Stimulated activated CD8-positive, alpha-beta memory T cell treated with anti-CD3 and anti-CD28 coated beads, Interleukin-15, amount 100 ng/mL, for 24 hours (primary cell): ENCODE measurements at places on chromosomes 3 and 15.

GRCh38 chr3:24242012-24242698 is 252.5 kb downstream of the THRB start:
- no peak for DNase-seq

DNA sequence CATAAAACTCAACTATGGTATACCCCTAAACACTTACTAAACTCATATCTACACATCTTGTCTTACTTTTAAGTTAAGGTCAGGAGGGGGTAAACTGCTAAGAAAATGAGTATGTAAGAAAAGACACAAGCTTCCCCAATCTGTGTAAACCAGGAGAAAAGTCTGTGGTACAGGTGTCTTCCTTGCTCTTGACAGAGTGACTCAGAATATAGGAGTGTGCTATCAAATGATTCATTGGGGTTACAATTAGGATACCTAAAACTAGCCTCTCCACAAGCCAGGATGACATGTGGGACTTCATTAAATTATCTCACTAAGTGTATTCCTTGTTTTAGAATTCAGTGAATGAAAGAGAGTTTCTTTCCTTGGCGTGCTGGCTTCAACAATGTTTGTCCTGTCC is 274.8 kb downstream of the BBX start:
- no peak for DNase-seq

- no peak for DNase-seq
Observed at GRCh38 chr3:18529631-18530030, 104.5 kb upstream of the SATB1 start.

DNA sequence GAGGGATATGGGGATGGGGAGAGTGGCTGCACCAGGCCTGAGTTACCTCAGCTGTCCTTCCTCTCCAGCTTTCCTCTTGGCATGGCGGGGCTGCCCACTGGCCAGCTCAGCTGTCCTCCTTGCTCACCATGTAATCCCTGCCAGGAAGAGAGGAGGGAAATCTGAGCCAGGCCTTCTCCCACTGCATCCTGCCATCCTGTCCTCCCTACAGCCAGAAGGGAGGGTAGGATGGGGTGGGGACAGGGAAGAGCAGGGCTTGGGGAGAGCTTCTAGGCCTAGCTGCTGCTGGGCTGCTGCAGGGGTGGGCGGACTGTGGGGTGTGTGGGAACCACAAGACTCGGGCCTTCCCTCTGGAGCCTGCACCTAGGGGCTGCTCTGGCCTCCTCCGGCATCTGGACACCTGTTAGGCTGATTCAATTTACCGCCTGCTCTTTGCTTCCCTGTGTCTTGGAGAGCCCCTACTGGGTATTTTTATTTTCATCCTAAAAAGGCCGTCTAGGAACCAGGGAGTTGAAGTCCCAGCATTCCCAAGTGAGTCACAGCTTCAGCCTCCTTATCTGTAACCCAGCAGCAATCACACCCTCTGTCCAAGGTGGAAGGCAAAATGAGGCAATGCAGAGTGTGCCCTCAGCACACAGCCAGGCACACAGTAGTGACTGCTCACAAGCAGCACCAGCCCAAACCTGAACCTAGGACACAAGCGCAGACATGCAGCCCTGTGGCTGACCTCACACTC is 13.1 kb upstream of the KY start:
- DNase-seq, result no peak

- DNase-seq, result no peak
Observed at GRCh38 chr3:158091531-158091930, 14.7 kb downstream of the SHOX2 start.

- DNase-seq, result no peak
Observed at GRCh38 chr15:80211976-80212375, 40.0 kb downstream of the CTXND1 start.

DNA sequence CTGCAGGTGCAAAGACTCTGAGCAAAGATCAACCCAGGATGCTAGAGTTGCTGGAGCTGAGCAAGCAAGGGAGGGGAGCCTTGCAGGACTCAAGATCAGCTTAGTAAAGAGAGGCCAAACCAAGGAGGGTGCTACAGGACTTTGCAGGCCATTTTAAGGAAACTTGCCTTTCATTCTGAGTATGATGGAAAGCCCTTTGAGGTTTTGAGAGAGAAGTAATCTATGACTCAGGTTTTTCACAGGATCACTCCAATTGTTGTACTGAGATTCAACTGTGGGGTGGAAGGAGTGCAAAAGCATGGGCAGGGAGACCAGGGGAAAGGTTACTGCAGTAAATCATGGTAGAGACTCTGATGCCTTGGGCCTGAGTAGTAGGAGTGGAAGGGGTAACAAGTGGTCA is 260.4 kb upstream of the GPR149 start:
- no peak for DNase-seq

GRCh38 chr3:172329070-172329469 is 119.2 kb downstream of the GHSR start:
- DNase-seq, result no peak

DNA sequence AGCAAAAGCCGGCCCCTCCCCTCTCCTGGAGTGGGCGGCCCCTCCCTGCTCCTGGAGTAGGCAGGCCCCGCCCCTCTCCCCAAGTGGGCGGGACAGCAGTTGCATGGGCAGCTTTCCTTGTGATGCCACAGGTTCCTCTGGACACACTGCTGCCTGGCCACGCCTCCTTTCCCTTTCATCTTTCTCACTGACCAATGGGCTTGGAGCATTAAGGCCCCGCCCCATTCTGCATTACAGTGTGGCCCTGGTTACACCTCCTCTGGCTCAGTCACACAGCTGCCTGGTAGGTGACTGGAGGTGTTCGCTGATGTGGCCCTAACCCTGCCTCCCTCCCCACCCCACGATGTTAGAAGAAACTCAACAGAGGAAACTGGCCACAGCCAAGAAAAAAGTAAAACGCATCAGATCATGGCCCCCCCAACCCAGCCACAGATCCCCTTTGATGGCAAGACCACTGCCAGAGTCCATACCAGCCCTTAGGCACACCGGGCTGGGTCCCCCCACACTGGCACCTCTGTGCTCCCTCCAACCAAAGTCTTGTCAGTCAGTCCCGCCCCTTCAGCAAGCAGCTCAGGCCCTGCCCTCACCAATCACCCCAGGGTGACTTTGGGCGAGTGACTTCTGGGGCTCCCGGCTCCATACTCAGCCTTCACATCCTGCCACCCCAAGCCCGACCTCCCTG is 84.3 kb downstream of the ADAMTS7 start:
- no peak for DNase-seq

- no peak for DNase-seq
Observed at GRCh38 chr15:85742186-85742821, 52.4 kb downstream of the KLHL25 start.

DNA sequence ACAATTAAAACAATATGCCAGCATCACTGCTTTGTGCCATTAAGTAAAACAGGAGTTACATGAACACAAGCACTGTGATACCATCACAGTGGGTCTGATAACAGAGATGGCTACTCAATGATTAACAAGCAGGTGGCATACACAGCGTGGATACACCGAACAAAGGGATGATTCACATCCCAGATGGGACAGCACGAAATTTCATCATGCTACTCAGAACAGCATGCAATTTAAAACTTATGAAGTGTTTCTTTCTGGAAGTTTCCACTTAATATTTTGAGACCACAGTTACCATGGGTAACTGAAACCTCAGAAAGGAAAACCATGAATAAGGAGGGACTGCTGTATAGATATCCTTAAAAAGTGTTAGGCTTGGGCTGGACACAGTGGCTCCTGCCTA is 44.5 kb downstream of the SLC24A1 start:
- no peak for DNase-seq

DNA sequence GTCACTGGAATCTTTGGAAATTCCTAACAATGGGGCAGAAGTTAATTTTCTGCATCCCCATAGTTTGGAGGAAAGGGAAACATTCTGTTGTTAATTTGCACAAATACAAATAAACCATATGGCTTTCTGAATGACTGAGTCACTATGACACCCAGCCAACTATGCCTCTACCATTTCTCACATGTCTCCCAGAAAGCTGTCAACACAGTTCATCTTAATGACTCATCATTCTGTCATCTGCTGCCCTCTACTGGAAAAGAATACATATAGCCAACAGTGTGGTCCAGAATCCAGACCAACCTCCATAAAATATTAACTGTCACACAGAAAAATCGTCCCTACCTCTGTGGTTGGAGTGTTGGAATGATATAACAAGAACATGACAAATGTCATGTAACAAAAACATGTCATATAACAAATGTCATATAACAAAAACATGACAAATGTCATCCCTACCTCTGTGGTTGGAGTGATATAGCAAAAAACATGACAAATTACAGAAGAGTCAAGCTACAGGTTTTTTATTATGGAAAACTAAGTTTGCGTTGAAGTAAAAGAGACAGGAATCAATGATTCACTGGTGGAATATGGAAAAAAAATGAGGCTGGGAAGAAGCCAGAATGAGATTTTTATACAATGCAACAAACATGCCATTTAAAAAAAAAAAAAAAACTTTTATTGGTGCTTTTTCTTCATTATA is 47.7 kb upstream of the GYG1 start:
- DNase-seq, result no peak

GRCh38 chr3:43854283-43854682 is 163.5 kb downstream of the ABHD5 start:
- DNase-seq, result no peak

DNA sequence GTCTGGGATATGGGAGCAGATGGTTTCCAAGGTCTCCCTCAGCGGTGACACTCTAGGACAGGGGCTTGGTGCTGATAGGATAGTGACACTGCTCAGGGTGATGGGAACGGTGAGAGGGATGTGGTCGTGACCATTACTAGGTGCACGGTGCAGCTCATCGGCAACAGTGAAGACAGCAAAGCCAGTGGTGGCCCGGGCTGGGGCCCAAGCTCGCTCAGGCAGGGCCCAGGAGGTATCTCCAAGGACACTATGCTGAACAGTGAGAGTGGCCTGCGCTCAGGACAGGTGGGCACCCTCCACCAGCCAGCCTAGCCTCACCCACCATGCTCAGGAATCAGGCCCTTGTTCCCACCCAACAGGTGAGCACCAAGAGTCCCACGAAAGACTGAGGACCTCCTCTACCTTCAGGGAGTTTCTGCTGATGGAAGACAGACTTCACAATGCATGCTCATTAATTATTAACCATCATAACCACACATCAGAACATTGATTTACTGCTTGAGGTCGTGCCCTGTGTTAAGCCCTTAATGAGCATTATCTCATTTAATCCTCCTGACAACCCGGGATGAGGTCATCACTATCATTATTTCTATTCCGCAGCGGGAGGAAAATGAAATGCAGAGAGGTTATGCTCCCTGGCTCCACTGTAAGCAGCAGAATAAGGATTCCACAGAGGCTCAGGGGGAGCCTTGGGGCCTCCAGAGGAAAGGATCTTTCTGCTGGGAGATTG is 269.4 kb downstream of the UACA start:
- DNase-seq, result no peak

GRCh38 chr3:29282427-29283230 is 1.8 kb downstream of the RBMS3 start:
- no peak for DNase-seq

GRCh38 chr3:124997303-124998246 is 58.2 kb downstream of the HEG1 start:
- no peak for DNase-seq

DNA sequence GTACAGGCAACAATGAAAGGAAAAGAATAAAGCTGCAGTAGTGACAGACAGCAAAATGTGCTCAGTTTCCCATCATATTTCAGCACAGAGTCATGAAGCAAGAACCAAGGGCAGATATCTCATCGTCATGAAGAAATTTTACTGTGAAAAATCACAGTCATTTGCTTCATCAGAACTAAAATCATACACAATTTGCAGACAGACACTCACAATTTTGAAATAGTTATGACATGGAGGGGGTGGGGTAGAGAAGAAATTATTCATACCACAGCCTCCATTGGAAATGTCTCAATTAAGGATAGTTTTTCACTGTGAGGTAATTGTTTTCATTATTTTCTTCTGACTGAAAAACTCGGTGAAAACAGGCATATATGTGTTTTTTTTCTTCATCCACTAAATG is 78.8 kb upstream of the CNTN3 start:
- no peak for DNase-seq

GRCh38 chr3:100114413-100115030 is at the start of gene FILIP1L:
Gene FILIP1L (minus strand): TSS chr3:100114501.
- DNase-seq, result no peak

DNA sequence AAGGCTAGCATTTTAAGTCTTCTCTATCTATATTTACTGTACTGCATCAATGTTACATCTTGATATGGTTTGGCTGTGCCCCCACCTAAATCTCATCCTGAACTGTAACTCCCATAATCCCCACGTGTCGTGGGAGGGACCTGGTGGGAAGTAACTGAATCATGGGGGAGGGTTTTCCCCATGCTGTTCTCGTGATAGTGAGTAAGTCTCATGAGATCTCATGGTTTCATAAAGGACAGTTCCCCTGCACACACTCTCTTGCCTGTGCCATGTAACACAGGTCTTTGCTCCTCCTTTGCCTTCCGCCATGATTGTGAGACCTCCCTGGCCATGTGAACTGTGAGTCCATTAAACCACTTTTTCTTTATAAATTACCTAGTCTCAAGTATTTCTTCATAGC is 161.5 kb downstream of the TBC1D5 start:
- no peak for DNase-seq

DNA sequence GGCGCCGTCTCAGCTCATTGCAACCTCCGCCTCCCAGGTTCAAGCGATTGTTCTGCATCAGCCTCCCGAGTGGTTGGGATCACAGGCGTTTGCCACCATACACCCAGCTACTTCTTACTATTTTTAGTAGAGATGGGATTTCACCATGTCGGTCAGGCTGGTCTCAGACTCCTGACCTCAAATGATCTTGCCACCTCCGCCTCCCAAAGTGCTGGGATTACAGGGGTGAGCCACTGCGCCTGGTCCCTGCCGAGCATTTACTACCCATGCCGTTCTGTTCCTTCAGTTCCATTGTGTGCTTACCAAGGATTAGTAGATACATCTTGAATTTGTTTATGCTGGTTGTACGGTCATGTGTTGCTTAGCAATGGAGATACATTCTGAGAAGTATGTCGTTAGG is 10.3 kb downstream of the CHD2 start:
- DNase-seq, result no peak

DNA sequence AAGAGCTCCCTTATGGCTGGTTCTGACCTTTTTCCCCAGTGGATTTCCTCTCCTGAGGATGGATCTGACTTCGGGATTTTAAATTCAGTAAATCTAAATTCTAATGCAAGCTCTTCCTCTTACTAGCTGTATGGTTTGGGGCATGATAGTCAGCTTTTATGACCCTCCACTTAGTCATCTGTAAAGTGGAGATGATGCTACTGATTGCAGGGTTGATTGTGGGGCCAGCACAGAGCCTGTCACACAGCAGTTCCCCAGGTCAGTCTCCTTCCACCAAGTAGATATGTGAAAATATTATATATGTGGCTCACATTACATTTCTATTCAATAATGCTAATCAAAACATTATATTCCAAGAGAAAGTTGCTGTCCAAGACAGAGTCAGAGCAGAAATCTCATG is 141.3 kb upstream of the UBE2E1 start:
- DNase-seq, result no peak

GRCh38 chr15:84598250-84598649 is 2.6 kb upstream of the ZSCAN2 start:
- DNase-seq, result no peak

GRCh38 chr3:184096811-184097383 is at the start of gene HTR3E:
Gene HTR3E (plus strand): TSS chr3:184097064. CDS start chr3:184097530, 466 bp downstream.
- no peak for DNase-seq

- no peak for DNase-seq
Observed at GRCh38 chr15:66882251-66883020, 180.4 kb downstream of the SMAD6 start.
